ENCODE measurements at places on chromosomes 1 and 21.

- DNase-seq, result no peak
These were observed 42.3 kb downstream of the MAN1C1 start for GRCh38 chr1:25658791-25659431.

GRCh38 chr1:151147132-151147503, 687 bp upstream of the SEMA6C start:
- DNase-seq, result no peak

- peak; percentile 39 for DNase-seq
These were observed 5.0 kb upstream of the ADAMTS1 start for GRCh38 chr21:26850116-26850643.

GRCh38 chr1:58881471-58881994, 97.7 kb upstream of the JUN start:
- peak; percentile 51 for DNase-seq

- no peak for DNase-seq
These were observed 8.4 kb downstream of the LGR6 start for GRCh38 chr1:202201971-202202370.

DNA sequence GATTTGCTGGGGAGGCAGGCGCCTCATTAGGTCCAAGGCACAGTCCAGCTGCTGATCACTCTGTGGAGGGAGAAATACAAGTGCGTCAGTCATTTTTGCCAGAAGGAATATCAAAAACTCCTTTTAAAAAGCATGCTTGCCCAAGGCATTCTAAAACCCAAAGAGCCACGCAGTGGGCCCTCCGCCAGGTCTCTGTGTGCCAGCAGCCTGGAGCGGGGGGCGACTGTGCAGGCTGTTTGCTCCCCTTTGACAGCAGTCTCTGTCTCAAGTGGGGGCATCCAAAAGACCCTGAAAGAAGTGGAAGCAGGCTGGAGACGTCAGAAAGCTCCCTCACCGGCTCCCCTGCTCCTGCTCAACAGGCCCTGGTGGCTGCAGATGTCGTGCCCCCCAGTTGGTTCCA, 65.6 kb downstream of the CAPZB start:
- DNase-seq, result no peak

DNA sequence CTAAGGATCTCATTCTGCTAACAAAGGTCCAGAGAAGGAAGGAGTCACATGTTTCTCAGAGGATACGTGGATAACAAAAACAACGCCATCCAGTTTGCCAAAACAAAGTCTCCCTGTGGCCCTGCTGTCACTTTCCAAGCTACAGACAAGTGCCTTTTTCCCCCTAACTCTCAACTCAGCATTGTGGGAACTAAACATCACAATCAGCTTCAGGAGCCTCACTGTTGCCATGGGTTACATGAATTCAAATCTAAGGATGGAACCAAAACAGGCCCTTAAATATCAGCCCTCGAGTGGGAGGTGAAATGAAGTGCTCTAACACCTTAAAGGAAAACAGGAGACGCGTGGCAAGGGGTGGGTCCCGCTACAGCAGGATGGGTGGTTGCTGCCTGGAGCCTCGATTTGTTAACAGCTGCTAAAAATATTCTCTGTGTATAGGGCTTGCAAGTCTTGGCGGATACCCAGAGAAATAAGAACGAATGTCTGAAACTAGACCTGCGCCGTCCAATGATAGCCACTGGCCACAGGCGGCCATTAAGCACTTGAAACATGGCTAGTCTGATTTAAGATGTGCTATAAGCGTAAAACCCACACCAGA, 66.4 kb upstream of the SOD1 start:
- DNase-seq, result no peak

DNA sequence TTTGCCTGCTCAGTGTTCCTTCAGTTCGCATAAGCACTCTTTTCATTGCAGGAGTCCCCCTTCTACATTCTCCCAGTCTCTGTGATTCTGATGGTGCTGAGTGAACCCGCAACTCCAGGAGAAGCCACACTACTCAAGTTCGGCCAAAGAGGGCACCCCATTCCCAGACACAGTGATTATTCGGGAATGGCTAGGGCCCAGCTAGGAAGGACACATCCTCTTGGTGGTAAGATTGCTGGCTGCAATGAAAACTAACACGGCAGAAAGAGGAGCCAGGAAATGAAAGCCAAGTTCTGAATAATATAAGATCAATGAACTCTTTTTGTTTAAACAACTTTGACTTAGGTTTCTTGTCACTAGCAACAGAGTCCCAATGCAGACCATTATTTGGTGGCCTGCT, 14.9 kb downstream of the CREG1 start:
- no peak for DNase-seq

- no peak for DNase-seq
These were observed 31.8 kb downstream of the APP start for GRCh38 chr21:26138615-26139257.

GRCh38 chr21:43345746-43346409, 81.1 kb downstream of the SIK1 start:
- DNase-seq, result peak; percentile 93

- DNase-seq, result no peak
These were observed 18.5 kb downstream of the CHIT1 start for GRCh38 chr1:203210988-203211387.

- DNase-seq, result no peak
These were observed 83.5 kb upstream of the ADGRL2 start for GRCh38 chr1:81717230-81717629.

DNA sequence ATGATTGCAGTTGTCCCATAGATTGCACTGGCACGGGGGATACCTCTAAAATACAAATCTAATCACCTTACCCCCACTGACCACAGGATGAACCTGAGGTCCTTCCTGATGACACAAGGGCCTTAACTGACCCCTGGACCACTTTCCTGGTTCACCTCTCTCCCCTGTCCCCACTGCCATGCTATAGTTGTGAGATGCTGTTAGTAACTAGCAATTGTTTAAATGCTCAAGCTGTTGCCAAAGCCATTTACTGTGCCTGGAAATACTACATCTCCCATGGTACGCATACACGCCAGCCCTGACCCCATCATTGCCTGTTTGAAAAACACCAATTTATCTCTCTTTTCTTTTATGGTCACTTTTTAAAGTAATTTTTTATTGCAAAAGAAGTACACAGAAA, 29.1 kb upstream of the RGS8 start:
- no peak for DNase-seq
